AG20443 (cell line): ENCODE measurements at places on chromosomes 1 and 21.
A peak's percentile ranks its signal among the peaks of the same experiment; 100 is the strongest.

- no peak for DNase-seq
These were observed 333.0 kb downstream of the BRINP3 start for GRCh38 chr1:190144650-190145049.

GRCh38 chr1:65525266-65526048 is 105.0 kb downstream of the LEPR start:
- DNase-seq, result peak; percentile 47

- no peak for DNase-seq
These were observed 123.4 kb downstream of the ETS2 start for GRCh38 chr21:38929142-38929541.

DNA sequence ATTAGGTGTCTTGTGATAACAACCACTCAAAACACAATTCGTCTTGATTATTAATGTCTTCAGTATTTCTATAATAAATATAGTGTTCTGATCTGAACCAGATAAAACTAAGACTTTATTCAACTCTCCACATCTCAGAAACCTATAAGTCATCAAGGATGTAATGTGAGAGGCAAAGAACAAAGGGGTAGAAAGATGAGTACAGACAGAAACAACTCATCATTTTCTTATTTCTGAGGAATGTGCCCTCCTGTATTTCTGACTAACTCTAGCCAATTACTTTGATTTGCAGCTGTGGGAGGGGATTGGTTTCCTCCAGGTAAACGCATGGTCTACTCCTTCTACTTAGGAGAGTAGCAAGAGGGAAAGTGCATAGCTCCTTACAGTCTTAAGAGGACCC is 73.7 kb upstream of the ST6GALNAC5 start:
- DNase-seq, result no peak

- DNase-seq, result peak; percentile 17
These were observed 39.0 kb downstream of the ST7L start for GRCh38 chr1:112579801-112580510.
